ENCODE measurements at places on chromosomes 6 and 20. TPM values are rescaled to one million over a fixed set of nuclear protein-coding genes. Genes with fewer than 3 reads are reported as not detected.

The SLC35A1 gene
- 23.7 TPM for total RNA-seq

The CBLN4 gene
- total RNA-seq = 2.2 TPM

The TBXT gene
- total RNA-seq = not detected

The NHLRC1 gene
- 2.0 TPM for total RNA-seq

The DTD1 gene
- total RNA-seq = 49.8 TPM

The HLA-DOA gene
- 3.0 TPM for total RNA-seq

The HRH3 gene
- not detected for total RNA-seq

The KCNK5 gene
- 18.6 TPM for total RNA-seq

The OTOR gene
- not detected for total RNA-seq

The SLC35D3 gene
- total RNA-seq = not detected

The AGER gene
- total RNA-seq = 12.7 TPM

The RTN4IP1 gene
- total RNA-seq = 7.1 TPM

The FAM209B gene
- total RNA-seq = not detected

The LAMA5 gene
- total RNA-seq = 95.2 TPM

The FAM209A gene
- total RNA-seq = not detected

The FLRT3 gene
- 8.7 TPM for total RNA-seq

The NKX2-4 gene
- not detected for total RNA-seq

The DSE gene
- total RNA-seq = 80.2 TPM

The LPA gene
- total RNA-seq = 0.90 TPM

The PSORS1C2 gene
- not detected for total RNA-seq

The STMND1 gene
- total RNA-seq = not detected

The FOXQ1 gene
- total RNA-seq = not detected

The CST1 gene
- 3.3 TPM for total RNA-seq

The SAPCD1 gene
- total RNA-seq = 4.8 TPM

The LST1 gene
- 15.7 TPM for total RNA-seq

The GSTA3 gene
- total RNA-seq = not detected

The PREP gene
- 21.6 TPM for total RNA-seq

The TUBB2B gene
- total RNA-seq = 13.7 TPM

The RPS10 gene
- 2,603 TPM for total RNA-seq

The CGA gene
- total RNA-seq = not detected

The CYB5R4 gene
- total RNA-seq = 4.8 TPM

Measured in tibial nerve (tissue), 4 donors.